ENCODE measurements at places on chromosomes 11 and 22. TPM values are rescaled to one million over a fixed set of nuclear protein-coding genes. Genes with fewer than 3 reads are reported as not detected.

- DNase-seq = no peak
Observed at GRCh38 chr22:27100789-27101188, 443.4 kb downstream of the MIAT start.

DNA sequence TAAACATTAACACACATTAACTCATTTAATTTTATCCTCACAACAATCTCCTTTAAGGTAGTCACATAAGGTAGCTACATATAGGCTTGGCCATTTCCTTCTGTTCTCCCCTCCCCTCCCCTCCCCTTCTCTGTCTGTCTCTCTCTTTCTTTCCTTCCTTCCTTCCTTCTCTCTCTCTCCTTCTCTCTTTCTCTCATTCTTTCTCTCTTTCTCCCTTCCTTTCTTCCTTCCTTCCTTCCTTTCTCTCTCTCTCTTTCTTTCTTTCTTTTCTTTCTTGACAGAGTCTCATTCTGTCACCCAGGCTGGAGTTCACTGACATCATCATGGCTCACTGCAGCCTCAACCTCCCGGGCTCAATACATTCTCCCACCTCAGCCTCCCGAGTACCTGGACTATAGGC lies 22.3 kb upstream of the NUP160 start:
- no peak for DNase-seq

GRCh38 chr11:82733444-82734119 lies at the start of gene FAM181B:
FAM181B (minus strand) TSS chr11:82733864; CDS start chr11:82733729, 135 bp downstream.
- no peak for DNase-seq

DNA sequence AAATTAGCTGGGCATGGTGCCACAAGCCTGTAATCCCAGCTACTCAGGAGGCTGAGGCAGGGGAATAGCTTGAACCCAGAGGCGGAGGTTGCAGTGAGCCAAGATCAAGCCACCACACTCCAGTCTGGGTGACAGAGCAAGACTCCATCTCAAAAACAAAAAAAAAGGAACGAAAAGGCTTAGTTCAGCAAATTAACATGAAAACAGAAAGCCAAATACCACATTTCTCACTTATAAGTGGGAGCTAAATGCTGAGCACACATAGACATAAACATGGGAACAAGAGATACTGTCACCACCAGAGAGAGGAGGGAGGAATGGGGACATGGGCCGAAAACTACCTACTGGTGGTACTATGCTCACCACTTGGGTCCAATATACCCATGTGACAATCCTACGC lies 38.6 kb downstream of the SCGB1A1 start:
- no peak for DNase-seq

DNA sequence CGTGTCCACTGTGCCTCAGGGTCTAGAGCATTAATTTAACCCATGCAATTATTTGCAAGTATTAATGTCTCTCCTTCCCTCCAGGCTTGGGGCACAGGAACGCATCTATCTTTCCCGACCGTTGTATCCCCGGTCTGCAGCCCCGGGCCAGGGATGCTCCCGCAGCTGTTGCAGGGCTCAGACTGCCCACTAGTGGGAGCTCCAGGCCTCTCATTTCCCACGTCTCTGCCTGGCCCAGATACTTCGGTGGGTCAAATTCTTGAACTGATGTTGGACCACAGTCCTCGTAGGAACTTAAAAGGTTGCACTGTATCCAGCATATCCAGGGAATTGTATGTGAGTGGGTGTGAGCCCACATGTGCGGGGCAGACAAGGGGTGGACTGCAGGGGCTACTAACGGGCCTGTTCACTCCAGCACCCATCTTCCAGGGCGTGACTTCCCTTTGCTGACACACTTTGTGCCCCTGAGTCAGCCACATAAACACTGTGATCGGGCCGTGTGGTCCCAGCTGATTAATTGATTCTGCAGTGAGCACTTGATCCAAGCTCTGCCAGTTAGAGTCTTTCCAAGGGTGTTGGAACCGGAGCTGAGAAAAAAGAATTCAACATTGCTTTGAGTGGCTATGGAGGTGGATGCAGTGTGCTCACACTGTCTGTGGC lies 451.3 kb downstream of the TBC1D22A start:
- DNase-seq = no peak

Gene MYEOV
- total RNA-seq = 0.72 TPM

- DNase-seq = no peak
Observed at GRCh38 chr11:60762851-60763691, 6.4 kb downstream of the MS4A15 start.

DNA sequence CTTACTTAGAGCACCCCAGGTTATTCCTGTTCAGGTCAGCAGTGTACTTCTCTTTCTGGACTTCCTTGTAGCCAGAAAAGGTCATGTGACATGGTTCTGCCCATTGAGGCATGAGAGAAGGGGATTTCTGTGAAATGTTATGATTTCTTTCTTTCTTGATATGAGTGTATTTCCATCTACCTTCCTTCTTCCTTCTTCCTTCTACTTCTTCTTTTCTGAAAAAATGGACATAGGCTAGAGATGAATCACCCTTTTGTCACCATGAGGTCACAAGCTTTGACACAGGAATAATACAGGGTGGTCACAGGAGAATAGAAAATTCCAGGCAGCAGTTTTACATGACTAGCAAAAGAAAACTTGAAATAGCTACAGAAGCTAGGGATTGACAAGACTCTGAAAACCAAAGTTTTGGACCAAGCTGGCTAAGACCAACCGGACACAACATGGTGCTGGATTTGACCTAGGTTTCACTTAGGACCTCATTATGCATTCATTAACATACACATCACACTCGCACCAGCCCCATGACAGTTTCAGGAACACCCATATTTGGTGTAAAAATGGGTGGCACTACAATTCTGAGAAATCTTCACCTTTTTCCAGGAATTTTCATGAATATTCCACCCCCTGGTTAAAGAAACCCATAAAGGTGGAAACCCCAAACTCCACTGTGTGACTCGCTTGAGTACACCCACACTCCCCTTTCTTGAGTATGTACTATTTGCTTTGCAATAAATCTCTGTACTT lies 21.2 kb upstream of the MAP6 start:
- DNase-seq = no peak

Gene RAB38
- total RNA-seq = 1.9 TPM

GRCh38 chr11:85756401-85757200 lies 54.3 kb downstream of the SYTL2 start:
- DNase-seq = no peak

Gene GLYAT
- total RNA-seq = 1.2 TPM

DNA sequence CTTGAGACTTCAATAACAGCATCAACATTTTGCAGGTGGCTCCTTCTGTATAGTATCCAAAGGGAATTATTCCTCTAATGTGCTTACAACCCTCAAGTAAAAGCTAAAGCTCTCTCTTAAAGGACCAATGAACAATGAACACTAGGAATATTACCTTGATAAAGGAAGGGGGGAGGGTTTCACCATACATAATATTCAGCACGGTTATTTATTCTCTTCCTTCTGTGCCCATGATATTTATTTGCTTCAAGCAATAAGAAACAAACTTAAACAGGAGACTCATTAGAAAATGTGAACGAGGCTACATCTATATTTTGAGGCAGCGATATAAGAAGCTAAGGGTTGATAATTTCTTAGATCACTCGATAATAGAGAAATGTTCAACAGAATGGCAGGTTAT lies 21.2 kb downstream of the BLID start:
- no peak for DNase-seq

DNA sequence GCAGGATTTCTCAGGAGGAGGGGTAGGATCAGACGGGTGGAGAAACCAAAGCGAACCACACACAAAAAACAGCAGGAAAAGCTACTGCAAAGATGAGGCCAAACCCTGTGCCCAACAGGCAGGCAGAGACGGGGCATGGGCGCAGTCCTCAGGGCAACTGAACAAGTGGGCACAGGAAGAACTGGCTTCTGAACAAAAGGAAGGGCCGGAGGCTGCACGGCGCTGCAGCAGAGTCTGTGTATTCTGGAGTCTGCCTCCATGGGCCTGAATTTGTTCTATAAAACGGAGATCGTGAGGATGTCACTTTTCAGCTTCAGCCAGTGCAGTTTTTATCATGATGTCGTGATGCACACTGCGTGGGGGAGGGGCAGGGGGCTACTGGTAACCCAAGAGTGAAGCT lies 1026.0 kb downstream of the TBC1D22A start:
- no peak for DNase-seq

DNA sequence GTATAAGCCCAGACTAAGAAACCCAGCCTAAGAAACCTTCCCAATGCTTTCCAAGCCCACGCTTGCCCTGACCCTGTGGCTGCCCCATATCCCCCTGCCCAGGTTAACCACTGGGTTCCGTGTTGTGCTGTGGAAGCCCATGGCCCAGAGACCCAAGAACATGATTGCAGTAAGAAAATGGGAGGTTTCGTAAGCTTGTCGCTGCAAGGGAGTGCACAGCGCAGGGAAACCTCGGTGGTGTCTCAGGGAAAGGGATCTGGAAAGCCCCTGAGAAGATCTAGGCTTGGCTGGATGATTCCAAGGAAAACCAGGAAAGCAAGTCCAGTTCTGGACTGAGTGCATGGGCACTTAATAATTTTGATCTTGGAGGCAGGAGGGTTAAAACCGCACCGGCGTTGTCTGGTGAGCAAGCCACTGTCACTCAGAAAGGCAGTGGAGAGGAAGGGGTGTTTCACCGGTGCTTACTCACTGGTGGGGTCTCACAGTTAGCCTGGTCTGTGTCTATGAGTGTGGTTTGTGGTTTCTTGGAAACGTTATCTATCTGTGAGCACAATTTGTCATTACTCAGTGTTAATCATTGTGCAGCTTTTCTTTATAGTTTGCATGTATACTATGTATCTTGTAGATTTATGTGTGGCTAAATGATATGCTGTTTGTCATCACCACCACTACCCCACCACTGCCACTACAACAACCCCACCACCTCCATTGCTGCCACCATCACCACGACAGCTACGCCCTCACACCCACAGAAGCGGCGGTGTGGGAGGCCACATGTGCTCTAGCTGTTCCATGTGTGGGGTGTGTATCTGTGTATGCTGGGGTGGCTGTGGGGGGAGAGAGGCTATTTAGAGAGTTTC lies 53.3 kb upstream of the PRDM11 start:
- no peak for DNase-seq

Gene GSTT2B
- total RNA-seq = 0.95 TPM

DNA sequence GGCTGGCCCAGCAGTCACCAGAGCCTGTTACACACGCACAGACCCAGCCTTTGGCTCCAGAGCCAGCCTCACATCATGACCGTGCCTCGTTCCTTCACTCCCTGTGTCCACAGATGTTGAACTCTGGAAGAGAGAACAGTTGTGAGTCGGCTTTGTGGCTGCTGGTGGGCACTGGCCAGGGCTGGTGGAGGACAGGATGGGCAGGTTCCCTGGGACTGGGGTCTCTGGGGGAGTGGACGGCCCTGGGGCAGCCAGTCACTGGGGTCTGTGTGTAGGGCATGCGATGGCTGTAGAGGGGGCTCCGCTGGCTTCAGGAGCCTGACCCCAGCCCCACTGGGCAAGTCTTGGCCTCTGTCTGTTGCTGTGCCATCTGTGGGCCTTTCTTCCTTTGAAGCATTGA lies 1070.1 kb downstream of the BRD1 start:
- peak; percentile 6 for DNase-seq

GRCh38 chr11:118042796-118043195 lies 34.1 kb upstream of the TMPRSS4 start:
- DNase-seq = no peak

- DNase-seq = no peak
Observed at GRCh38 chr22:36606114-36606513, 77.1 kb upstream of the EIF3D start.

Gene TCN2
- 85.3 TPM for total RNA-seq

- DNase-seq = no peak
Observed at GRCh38 chr22:38151126-38151500, 30.5 kb downstream of the PLA2G6 start.

DNA sequence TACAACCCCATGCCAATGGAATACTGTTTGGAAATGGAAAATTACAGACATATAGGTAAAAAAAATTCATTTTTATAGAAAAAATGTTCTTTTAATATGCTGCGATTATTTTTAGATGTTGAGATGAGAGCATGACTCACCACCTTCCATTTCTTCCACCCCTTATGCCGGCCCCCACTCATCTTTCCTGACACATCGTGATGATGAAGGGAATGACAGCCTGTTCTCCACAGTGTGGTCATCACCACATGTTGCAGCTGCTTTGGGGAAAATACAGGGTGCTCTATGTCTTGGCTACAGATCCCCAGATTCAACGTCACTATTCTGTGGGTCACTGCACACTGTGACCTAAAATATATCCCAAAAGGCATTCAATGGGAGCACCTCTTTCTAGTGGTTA lies 916.2 kb downstream of the METTL15 start:
- no peak for DNase-seq

DNA sequence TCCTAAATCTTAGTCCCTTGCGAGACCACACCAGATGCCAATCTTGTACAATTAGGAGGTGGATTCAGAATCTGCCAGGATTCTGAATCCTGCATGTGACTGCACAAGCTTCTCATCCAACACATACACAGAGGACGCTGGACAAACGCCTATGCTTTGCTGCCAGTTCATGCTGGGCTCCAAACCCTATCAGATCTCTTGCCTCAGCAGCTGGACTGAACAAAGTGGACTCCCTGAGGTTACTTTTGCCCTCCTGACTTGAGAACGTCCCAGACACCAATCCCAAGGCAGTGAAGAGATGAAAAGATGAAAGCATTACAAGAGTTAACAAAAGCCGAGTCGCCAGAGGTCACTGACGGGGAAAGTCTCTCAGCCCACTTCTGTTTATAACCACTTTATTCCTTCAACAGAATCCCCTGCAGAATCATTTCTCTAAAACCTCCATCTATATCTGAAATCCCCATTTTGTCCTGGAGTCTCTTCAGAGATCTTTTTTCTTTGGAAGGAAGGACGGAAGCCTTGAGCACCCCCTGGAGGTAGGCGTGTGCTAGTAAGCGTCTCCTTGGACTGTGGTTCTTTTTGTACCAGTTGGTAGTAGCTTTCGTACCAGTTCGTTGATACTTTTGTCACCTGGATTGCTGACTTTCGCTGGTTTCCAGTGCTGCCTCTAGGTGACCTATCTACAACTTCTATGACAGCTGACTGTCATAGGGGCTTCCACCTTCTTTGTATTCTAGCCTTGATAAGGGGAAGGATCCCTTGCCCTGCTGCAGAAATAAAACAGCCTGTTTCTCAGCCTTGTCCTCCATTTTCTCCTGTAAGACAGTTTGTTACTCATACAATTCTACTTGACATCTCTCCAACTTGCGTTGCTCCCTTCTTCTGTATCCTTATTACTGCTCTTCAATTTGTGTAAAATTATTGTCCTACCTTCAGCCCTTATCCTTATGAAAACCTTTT lies 26.1 kb upstream of the EED start:
- no peak for DNase-seq

Data from omental fat pad (tissue), 4 donors.